Activated naive CD8-positive, alpha-beta T cell treated with anti-CD3 and anti-CD28 coated beads, Interleukin-2, amount 10 ng/mL, durations not matched to agents 7 days and 5 days (primary cell): ENCODE measurements at places on chromosomes 12 and 14. TPM values are rescaled to one million over a fixed set of nuclear protein-coding genes. Genes with fewer than 3 reads are reported as not detected.
A peak's percentile ranks its signal among the peaks of the same experiment; 100 is the strongest.

DNA sequence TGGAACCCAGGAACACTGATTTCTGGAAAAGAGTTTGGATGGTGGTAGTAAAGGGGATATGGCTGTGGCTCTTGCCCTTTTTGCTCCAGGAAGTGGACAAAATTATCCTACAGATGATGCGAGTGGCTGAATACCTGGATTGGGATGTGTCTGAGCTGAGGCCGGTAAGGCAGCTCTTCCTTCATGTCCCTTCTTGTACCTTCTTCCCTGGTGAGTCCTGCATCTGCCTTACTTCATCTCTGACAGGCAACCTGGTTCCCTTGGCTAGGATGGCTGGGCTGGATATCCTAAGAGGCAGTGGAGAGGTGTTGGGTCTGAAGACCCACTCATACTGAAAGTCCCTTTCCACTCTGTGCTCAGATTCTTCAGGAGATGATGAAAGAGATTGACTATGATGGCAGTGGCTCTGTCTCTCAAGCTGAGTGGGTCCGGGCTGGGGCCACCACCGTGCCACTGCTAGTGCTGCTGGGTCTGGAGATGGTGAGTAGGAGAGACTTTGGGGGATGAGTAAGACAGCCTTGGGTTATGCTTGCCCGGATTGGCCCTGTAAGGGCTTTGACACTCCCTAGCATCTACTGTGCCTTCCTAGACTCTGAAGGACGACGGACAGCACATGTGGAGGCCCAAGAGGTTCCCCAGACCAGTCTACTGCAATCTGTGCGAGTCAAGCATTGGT lies 8.0 kb downstream of the DGKA start:
- no peak for DNase-seq
- H3K4me1 ChIP-seq, result peaks cover 74% of the 10 kb centered on the region
- H3K36me3 ChIP-seq, result peaks cover 66% of the 10 kb centered on the region
- peak overlapping the region; percentile 43 for H3K4me3 ChIP-seq
- peak overlapping the region; percentile 79 for H3K27ac ChIP-seq

GRCh38 chr12:80472236-80472635 lies 28.2 kb downstream of the PTPRQ start:
- H3K36me3 ChIP-seq, result no peaks in the 10 kb centered on the region
- H3K27ac ChIP-seq, result no peak overlapping the region
- DNase-seq, result no peak
- no peak overlapping the region for H3K4me3 ChIP-seq
- no peaks in the 10 kb centered on the region for H3K4me1 ChIP-seq

- H3K4me3 ChIP-seq, result no peak overlapping the region
- no peak overlapping the region for H3K27ac ChIP-seq
- no peak for DNase-seq
- H3K27me3 ChIP-seq, result peaks cover 13% of the 10 kb centered on the region
- no peaks in the 10 kb centered on the region for H3K36me3 ChIP-seq
Observed at GRCh38 chr14:59823179-59823578, 47.4 kb downstream of the RTN1 start.

DNA sequence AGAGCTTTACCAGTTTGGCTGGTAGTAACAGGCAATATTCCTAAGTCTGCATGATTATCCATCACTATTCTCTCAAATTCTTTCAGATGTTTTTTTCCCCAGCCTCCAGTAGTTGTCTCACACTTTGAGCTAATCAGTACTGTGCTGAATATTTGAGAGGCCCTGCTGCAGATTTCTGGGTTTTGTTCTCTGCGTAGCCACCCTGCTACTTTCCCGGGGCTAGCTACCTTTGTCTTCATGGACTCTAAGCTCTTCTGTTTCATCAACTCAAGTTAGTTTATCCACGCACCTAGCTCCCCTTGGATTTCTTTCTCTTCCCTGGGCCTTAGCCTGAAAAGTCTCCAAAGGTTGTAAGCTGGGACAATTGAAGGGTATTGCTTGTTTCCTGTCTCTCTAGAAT lies 73.0 kb downstream of the FUT8 start:
- no peak for DNase-seq
- peaks cover 24% of the 10 kb centered on the region for H3K4me1 ChIP-seq
- no peak overlapping the region for H3K4me3 ChIP-seq
- peaks cover 41% of the 10 kb centered on the region for H3K36me3 ChIP-seq
- H3K27ac ChIP-seq, result no peak overlapping the region
- no peaks in the 10 kb centered on the region for H3K27me3 ChIP-seq

- H3K4me3 ChIP-seq, result peak overlapping the region; percentile 92
- peaks cover 3% of the 10 kb centered on the region for H3K36me3 ChIP-seq
- peaks cover 26% of the 10 kb centered on the region for H3K4me1 ChIP-seq
Observed at GRCh38 chr12:107760207-107760808, 629 bp downstream of the PRDM4 start.

TRPV4 gene
- total RNA-seq, result not detected

HNF1A gene
- total RNA-seq, result not detected

- H3K4me1 ChIP-seq, result peaks cover 24% of the 10 kb centered on the region
- H3K4me3 ChIP-seq, result peak overlapping the region; percentile 92
- peaks cover 4% of the 10 kb centered on the region for H3K36me3 ChIP-seq
- peak overlapping the region; percentile 90 for H3K27ac ChIP-seq
- no peak for DNase-seq
Observed at GRCh38 chr12:104063712-104064030, 660 bp upstream of the HCFC2 start.

- H3K4me1 ChIP-seq, result no peaks in the 10 kb centered on the region
- no peaks in the 10 kb centered on the region for H3K36me3 ChIP-seq
- DNase-seq, result no peak
- no peak overlapping the region for H3K4me3 ChIP-seq
- H3K27ac ChIP-seq, result no peak overlapping the region
Observed at GRCh38 chr12:127041985-127042625, 1224.9 kb upstream of the TMEM132C start.

- H3K4me3 ChIP-seq, result no peak overlapping the region
- H3K4me1 ChIP-seq, result peaks cover 70% of the 10 kb centered on the region
- DNase-seq, result no peak
- H3K27ac ChIP-seq, result peak overlapping the region; percentile 61
- H3K36me3 ChIP-seq, result peaks cover 19% of the 10 kb centered on the region
Observed at GRCh38 chr14:91389150-91389549, 28.5 kb downstream of the CCDC88C start.

GRCh38 chr12:111405859-111406473 lies at the start of gene SH2B3:
SH2B3 (plus strand) TSS chr12:111405923; CDS start chr12:111418146, 12,223 bp downstream.
- no peaks in the 10 kb centered on the region for H3K27me3 ChIP-seq
- DNase-seq, result no peak
- peaks cover 48% of the 10 kb centered on the region for H3K4me1 ChIP-seq
- H3K27ac ChIP-seq, result peak within 1 kb of the TSS; percentile 94
- peak within 1 kb of the TSS; percentile 97 for H3K4me3 ChIP-seq

NRXN3 gene
- total RNA-seq, result not detected

TEX52 gene
- not detected for total RNA-seq

DNA sequence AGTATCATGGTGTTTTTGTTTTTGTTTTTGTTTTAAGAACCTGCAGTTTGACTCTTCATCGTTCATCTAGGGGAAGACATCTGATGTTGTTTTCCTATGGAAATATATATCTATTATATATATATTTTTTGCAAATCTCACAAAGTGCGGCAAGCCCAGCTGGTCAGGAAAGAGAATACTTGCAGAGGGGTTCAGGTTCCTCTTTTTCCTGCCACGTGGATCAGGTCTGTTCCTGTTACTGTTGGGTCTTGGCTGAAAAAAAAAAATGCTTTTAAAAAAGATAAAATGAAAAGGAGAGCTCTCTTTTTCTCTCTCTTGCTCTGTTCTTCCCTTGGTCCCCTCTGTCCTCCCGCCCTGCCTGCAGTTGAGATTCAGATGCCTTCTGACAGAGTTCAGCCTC lies 179.4 kb upstream of the BCL2L14 start:
- H3K27ac ChIP-seq, result no peak overlapping the region
- no peaks in the 10 kb centered on the region for H3K27me3 ChIP-seq
- peaks cover 16% of the 10 kb centered on the region for H3K4me1 ChIP-seq
- no peak overlapping the region for H3K4me3 ChIP-seq
- H3K36me3 ChIP-seq, result peaks cover 47% of the 10 kb centered on the region

DNA sequence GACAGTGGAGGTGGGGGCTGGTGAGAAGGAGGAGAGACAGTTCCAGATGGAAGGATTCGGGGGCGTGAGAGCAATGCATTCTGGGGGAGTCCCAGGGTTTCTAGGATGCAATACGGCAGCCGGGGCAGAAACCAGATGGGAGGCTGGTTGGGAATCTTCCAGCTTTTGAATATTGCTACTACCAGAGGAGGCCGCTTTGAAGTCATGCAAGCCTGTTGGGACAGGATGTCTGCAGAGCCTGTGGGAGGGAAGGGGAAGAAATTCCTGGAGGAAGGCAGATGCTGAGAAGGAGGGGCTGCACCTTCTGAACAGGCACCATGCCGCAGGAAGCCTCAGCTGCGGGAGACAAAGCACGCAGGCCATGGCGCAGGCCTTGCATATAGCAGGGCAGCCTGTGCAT lies 105.4 kb downstream of the APAF1 start:
- H3K27ac ChIP-seq, result no peak overlapping the region
- H3K4me1 ChIP-seq, result peaks cover 6% of the 10 kb centered on the region

- peaks cover 8% of the 10 kb centered on the region for H3K36me3 ChIP-seq
- H3K27ac ChIP-seq, result no peak overlapping the region
- peaks cover 26% of the 10 kb centered on the region for H3K4me1 ChIP-seq
- H3K4me3 ChIP-seq, result no peak overlapping the region
Observed at GRCh38 chr12:49105504-49106084, 5.1 kb downstream of the LMBR1L start.

MORN3 gene
- total RNA-seq, result 5.2 TPM

LDHB gene
- 911 TPM for total RNA-seq

DNA sequence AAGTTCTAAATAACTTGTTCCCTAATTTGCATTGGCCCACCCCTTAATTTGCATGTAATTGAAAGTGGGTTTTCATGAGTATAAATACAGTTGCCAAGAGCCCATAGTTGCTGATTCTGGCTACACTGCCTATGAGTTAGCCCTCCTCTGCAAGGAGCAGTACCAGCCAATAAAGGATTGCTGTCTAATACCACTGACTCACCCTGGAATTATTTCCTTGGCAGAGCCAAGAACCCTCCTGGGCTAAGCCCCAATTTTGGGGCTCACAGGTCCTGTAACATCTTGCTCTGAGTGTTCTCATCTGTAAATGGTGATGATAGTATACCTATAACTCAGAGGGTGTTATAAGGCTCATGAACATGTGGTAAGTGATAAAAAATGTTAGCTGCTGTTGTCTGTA lies 6.8 kb downstream of the TTC8 start:
- DNase-seq, result no peak
- no peaks in the 10 kb centered on the region for H3K36me3 ChIP-seq
- H3K27ac ChIP-seq, result no peak overlapping the region
- H3K4me3 ChIP-seq, result no peak overlapping the region
- H3K27me3 ChIP-seq, result peaks cover 2% of the 10 kb centered on the region
- H3K4me1 ChIP-seq, result peaks cover 5% of the 10 kb centered on the region

DNA sequence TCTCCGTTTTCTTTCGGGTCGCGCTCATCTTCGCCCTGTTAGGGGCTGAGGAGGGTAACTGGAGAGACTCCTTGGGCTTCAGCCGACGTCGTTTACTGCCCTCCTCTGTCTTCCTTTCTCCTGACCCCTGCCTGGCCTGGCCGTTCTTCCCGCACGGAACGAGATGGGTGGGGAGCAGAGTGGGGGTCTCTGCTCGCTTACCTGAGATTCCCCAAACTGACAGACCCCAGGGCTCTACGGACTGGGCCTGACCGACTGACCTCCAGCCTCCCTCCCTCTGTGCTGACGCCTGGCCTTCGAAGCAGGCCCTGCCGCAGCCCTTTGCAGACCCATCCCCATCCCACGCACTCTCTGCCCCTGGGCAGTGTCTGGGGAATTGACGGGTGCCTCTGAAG lies 439 bp downstream of the GOLGA5 start:
- peaks cover 22% of the 10 kb centered on the region for H3K4me1 ChIP-seq
- peak overlapping the region; percentile 98 for H3K4me3 ChIP-seq
- DNase-seq, result no peak
- peak overlapping the region; percentile 97 for H3K27ac ChIP-seq
- H3K27me3 ChIP-seq, result peaks cover 5% of the 10 kb centered on the region
- peaks cover 10% of the 10 kb centered on the region for H3K36me3 ChIP-seq
